Effector memory CD4-positive, alpha-beta T cell (primary cell): ENCODE measurements at places on chromosomes 1 and 21.

- peak; percentile 73 for DNase-seq
Measured at GRCh38 chr1:156813750-156814570, 2.7 kb downstream of the SH2D2A start.

DNA sequence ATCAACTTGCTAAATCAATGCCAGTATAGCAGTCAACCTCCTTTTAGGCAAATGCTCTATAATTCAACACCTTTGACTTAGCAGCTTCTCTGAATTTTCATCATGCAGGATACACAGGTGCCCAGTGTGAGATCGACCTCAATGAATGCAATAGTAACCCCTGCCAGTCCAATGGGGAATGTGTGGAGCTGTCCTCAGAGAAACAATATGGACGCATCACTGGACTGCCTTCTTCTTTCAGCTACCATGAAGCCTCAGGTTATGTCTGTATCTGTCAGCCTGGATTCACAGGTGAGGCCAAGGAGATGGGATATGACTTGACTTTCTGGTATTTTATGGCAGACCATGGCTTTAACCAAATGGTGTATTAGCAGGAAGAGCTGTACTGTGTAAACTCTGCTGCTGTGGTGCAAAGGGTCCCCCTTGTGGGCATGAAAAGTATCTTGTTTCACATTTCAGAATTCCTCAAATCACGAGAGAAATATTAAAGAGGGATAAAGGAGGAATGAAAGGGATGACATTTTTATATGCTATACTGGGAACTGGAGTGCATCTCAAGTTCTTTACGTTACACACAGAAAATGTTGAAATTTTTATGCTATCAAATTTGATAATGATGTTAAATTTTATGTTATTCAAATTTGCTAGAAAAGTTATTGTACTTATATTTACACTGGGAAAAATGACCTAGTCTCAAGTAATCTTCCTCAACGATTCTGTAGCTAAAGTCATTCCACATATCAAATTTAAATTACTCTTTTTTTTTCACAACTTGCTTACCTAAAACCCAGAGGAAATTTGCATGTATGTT lies 88.9 kb downstream of the CRB1 start:
- DNase-seq, result no peak

GRCh38 chr1:167149793-167150491 lies 56.1 kb downstream of the STYXL2 start:
- DNase-seq, result no peak

DNA sequence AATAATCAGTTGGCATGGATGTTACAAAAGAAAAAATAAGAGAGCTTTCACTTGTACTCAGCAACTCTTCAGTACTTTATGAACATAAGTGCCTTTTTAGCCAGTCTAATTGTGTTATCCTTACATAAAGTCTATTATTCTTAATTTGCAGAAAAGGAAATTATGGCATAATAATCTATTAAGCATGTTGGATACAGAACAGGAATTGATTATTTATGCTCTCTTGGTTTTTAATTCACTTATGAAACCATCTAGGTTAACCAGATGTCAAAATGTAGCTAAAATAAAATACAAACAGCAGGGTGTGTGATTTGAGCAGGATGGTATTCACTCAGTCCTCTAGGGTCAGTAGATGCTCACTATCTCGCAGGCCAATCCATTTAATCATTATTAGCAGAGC lies 79.7 kb downstream of the PLPPR5 start:
- DNase-seq, result no peak

DNA sequence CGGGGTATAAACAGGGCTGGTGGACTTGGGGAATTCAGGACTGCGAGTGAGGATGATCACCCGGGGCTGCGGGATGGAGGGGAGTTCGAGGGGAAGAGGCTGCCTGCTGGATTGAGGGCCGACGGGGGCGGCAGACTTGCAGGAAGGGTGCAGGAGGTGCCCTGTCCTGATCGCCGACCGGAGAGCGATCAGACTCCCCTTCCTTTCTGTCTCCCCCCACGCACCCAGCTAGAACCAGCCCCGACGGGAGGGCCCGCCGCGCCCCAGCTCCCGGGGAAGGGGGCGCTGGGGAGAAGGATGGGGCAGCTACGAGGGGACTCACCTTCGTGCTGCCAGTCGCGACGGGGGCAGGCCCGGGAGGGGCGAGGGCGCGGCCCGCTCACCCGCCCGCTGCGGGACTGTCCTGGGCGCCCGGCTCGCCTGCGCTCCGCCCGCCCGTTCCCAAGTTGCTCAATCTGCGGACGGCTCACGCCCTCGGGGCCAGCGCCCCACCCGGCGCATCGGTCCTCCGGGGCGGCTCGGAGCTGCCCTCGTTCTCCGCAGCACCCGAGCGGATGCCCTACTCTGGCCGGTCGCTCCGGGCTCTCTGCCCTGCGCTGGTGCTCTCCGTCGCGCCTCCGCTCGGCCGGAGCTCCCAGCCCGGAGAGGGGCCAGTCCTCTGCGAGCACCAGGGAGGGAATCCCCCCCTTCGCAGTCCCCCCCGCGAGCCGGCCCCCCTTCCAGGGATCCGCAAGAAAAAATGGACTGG lies at the start of gene RSPO1:
TSS of gene RSPO1 (minus strand) at position 649 of the 748 bp plus-strand sequence. CDS start 5,231 bp downstream, outside the sequence.
- no peak for DNase-seq

DNA sequence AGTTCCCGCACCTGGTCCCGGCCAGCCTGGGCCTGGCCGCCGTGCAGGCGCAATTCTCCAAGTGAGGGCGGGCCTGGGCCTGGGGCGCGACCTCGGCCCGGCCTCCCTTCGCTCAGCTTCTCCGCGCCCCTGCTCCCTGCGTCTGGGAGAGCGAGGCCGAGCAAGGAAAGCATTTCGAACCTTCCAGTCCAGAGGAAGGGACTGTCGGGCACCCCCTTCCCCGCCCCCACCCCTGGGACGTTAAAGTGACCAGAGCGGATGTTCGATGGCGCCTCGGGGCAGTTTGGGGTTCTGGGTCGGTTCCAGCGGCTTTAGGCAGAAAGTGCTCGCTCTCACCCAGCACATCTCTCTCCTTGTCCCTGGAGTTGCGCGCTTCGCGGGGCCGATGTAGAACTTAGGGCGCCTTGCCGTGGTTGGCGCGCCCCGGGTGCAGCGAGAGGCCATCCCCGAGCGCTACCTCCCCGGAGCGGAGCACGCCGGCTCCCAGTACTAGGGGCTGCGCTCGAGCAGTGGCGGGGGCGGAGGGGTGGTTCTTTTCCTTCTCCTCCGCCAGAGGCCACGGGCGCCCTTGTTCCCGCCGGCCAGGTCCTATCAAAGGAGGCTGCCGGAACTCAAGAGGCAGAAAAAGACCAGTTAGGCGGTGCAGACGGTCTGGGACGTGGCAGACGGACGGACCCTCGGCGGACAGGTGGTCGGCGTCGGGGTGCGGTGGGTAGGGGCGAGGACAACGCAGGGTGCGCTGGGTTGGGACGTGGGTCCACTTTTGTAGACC lies 1.2 kb downstream of the OLIG1 start:
- no peak for DNase-seq

GRCh38 chr1:1222575-1223225 lies 8.7 kb upstream of the TNFRSF4 start:
- DNase-seq, result no peak

GRCh38 chr1:84896279-84896678 lies 3.3 kb upstream of the LPAR3 start:
- DNase-seq, result no peak

DNA sequence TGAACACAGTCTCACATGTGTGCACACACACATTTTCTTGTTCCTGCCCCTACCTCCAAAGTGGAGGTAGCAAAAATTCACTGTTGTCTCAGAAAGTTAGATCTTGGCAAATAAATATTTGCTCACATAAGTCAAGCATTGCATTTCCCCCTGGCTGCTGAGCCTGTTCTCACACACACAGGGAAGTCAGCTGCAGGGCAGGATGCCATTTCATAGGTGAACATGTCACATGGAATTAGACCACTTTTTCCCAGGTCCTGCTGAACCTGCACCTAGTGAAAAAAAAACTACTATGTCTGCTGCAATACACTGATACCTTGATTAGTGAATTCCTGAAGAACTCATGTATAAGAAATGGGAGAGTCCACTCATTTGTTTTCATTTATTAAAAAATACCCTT lies 5.3 kb upstream of the CD55 start:
- no peak for DNase-seq

- no peak for DNase-seq
Measured at GRCh38 chr1:234909307-234909810, 219.3 kb downstream of the TOMM20 start.

DNA sequence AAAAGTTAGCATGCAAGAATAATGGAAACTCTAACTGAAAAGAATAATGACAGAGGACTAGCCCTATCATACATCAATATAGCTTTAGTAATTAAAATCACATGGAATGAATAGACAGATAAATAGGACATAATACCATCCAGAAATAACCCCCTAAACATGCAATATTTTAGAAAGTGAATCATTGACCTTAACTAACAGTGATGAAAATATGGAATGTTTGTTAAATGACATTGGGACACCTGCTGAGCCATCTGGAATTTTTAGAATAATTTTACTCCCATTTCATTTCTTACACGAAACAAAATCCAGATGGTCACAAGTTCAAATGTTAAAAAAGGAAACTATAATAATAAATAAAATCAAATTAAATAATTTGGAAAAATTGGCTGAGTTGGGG lies 53.1 kb upstream of the FMO3 start:
- DNase-seq, result no peak

- no peak for DNase-seq
Measured at GRCh38 chr1:47941609-47942239, 55.5 kb downstream of the TRABD2B start.

DNA sequence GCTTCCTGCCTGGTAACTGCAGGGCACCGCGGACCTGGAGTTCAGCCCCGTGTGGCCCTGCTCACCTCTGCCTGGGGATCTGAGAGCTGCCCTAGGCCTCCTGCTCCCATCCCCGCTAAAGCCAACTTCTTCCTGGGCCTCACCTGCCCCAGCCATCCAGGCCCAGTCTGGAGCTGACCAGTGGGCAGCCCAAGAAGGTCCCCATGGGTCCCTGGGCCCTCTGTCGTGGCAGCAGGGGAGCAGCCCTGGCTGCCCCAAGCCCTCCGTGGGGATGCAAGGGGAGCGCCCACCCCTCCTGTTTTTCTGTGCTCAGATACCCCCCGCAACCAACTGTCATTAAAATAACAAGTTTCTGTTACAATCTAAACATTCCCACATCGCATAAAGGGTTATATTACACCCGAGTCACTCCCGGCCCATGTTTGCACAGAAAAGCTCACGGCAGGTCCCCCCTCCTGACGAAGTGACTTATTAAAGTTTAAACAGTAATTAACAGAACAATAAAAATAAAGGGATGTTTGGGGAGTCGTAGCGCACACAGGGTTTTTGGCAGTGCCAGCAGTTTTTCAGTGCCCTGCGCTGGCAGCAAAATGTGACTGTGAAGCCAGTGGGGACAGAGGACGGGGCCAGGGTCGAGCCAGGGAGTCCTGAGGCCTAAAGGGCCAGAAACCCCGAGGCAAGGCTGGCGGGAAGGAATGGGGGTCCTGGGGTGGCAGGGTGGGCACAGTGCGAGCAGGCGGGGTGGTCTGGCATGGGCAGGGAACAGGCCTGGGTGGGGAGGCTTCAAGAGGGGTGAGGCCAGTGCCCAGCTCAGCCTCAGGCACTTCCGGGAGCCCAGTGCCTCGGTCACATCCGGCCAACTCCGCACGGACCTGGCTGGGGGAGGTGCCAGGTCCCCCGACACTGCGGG lies 121.5 kb downstream of the CASZ1 start:
- no peak for DNase-seq

- DNase-seq, result no peak
Measured at GRCh38 chr1:100510451-100510850, 27.5 kb upstream of the GPR88 start.

DNA sequence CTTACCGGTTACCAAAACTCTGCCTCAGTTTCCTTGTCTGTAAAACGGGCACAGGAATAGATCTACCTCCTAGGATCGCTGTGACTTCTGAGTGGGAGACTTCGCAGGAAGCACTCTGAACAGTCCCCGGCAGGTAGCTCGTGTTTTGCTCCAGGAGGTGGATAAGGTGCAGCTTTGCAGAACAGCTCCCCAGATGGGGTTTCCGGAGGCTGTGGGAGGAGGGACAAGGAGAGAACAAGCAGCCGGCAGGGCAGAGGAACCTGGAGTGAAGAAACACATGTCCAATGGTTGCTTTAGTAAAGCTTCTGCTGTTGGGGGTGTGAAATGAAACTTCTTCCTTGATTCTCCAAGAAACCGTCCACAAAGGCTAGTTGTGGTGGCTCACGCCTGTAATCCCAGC lies 95.5 kb upstream of the TARDBP start:
- no peak for DNase-seq

DNA sequence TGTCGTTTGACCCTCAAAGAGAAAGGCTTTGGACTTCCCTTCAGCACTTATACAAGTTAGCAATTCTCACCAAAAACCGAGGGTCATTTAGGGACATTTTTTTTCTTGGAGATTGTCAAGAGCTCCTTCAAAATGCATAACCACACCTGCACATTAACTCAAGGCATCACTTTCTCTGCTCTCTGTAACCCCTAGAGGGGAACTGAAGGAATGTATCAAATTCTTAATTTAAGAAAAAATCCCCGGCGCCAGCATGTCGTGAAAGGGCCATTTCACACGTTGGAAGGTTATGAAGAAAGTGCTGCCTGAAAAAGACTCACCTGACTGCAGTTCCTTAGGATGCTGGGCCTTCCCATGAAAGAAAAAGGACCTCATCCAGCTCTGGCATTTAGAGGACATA lies 131.6 kb upstream of the ZC3H12A start:
- DNase-seq, result no peak

GRCh38 chr1:43279666-43280065 lies 5.7 kb downstream of the C1orf210 start:
- no peak for DNase-seq

- no peak for DNase-seq
Measured at GRCh38 chr1:25538191-25538767, 5.1 kb upstream of the LDLRAP1 start.

DNA sequence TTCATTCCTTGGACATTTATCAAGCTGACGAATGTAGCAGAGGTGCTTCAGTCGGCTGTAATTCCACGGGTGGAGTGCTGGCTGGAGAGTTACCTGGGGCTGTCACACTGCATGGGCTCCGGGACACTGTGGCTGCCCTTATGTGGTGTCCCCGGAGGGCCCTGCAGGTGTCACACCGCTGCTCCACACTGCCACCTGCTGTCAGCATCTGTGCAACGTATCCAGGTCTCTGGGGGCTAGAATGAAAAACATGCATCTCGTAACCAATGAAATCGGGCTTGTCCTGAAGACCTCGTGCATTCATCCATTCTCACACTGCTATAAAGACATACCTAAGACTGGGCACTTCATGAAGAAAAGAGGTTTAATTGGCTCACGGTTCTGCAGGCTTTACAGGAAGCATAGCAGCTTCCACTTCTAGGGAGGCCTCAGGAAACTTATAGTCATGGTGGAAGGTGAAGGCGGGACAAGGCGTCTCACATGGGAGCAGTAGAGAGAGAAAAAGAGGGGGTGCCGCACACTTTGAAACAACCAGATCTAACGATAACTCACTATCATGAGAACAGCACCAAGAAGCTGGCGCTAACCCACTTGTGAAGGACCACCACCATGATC lies 46.7 kb upstream of the PCBP3 start:
- peak; percentile 61 for DNase-seq

- DNase-seq, result no peak
Measured at GRCh38 chr1:21077085-21077484, 99.6 kb downstream of the EIF4G3 start.
